ENCODE measurements at places on chromosomes 7 and 10.

- DNase-seq, result no peak
Measured at GRCh38 chr7:148028165-148028564, 562.4 kb upstream of the C7orf33 start.

GRCh38 chr10:12332572-12333379 is 16.6 kb upstream of the CAMK1D start:
- no peak for DNase-seq

DNA sequence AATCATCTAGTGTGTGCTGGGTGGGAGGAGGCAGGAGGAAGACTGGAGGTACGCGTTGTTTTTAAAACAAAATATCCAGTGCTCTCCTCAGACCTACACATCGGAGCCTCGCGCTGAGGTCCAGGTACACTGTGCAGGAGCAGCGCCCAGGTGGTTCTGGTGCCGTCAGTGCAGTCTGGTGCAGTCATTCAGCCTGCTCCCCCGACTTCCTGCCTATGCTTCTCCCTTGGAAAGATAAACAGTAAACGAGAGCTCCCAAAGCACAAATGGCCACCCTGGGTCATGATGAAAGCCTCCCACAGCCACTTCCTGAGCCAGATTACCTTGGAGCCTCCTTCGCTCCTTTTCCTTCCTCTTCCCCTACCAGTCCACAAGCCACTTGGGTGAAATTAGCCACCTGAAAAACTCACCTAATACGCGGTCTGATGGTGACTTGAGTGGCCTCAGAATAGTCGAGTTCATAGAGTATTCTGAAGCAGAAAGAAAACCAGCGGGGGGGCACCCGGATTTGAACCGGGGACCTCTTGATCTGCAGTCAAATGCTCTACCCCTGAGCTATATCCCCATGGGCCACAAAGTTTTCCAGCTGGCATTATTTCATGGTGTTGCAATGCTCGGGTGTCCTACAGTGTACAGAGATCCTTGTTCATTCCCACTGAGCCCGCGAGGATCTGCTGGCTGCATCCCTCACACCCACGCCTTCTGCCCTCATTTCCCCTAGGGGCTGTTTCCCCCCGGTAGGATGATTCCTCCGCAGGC is 82.5 kb downstream of the ZNF467 start:
- DNase-seq, result no peak

GRCh38 chr10:115095758-115096157 is 2.6 kb downstream of the ATRNL1 start:
- DNase-seq, result no peak

DNA sequence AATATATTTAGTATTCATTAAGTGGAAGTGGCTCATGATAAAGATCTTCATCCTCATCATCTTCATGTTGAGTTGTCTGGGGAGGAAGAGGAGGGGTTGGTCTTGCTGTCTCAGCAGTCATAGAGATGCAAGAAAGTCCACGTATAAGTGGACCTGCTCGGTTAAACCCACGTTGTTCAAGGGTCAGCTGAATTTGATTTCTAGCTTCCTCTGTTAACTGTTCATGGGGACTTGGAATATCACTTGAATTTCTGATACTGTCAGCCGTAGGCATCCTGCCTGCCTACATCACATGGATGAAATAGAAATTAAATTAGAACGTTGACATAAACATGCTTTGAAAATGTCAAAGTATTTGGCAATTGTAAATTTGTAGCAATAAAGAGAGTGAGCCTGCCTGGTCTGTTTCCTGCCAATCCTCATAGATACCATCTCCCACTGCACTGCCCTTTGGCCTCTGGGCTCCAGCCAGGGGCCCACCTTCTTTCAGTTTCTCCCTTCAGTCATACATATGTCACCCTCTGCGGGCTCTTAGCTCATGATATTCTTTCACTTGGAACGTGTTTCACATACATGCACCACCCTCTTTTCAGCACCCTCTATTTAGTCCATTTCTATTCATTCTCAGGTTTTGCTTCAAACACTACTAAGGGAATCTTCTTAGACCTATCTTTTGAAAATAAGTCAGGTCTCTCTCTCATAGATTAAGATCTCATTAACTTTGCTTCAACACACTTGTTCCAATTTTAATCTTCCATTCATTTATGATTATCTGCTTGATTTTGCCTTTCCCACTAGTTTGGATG is 376.3 kb downstream of the IPMK start:
- no peak for DNase-seq

DNA sequence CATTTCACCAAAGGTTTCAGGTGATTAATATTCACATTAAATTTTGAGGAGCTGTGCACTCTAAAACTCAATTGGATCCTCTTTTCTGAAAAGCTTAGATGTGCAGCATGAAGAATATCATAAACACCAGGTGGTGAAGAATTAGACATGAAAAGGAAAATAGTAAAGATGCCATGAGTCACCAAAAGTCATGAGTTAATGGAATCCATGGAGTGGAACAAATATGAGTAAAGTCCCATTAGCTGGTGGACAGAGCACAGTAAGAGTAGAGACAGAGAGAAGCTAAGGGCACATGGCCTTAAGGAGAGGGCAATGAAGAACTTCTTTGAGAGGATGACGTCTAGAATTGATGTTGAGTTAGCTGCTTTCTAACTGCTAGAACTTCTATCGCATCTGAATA is 271.6 kb downstream of the CSTF2T start:
- no peak for DNase-seq

- no peak for DNase-seq
Measured at GRCh38 chr7:100019908-100020307, 4.5 kb downstream of the ZKSCAN1 start.

DNA sequence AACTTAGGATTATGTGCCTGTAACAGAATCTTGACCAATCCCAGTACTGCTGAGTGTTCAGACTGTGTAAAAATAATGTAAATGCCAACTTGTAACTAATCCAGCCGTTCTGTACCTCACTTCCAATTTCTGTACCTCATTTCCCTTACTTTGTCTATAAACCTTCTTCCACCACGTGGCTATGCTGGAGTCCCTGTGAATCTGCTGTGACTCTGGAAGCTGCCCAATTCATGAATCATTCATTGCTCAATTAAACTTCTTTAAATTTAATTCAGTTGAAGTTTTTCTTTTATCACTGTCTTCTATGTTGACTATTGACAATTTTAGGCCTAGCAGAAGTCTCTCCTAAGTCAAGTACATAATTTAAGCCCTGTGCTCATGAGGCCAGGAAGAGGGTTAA is 215.3 kb upstream of the RHOBTB1 start:
- no peak for DNase-seq

DNA sequence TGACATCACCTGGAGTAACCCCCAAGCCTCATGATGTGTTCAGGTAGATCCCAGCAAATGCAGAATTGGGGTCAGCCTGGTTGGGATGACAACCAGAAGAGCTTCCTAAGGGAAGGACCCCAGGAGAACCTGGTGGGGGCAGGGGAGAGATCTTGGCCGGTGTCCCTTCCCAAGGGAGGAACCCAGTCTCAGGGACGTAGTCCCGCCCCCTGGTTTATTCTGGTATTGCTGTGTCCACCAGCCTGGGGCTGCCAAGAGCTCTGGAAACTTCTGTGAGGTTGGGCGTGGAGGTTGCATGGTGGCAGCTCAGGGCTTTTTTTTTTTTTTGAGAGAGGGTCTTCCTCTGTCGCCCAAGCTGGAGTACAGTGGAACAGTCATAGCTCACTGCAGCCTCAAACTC is 19.4 kb downstream of the GTF2IRD1 start:
- no peak for DNase-seq

DNA sequence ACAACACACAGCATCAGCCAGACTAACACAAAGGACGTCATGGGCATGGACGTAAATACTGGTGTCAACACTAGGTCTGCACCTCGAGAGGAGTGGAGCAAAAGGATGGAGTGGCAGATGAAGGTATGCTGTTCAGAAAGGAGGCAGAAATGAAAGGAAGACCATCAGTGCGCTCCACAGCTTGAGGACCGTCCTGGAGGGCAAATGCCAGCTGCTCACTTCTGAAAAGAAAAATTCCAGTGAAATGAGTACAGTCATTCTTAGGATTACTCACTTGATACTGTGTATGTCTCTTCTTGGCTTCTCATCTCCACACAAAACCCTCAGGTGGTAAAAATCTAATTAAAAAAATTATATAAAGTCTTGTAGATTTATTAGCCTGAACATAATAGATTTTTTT is 44.8 kb downstream of the EGFR start:
- no peak for DNase-seq

DNA sequence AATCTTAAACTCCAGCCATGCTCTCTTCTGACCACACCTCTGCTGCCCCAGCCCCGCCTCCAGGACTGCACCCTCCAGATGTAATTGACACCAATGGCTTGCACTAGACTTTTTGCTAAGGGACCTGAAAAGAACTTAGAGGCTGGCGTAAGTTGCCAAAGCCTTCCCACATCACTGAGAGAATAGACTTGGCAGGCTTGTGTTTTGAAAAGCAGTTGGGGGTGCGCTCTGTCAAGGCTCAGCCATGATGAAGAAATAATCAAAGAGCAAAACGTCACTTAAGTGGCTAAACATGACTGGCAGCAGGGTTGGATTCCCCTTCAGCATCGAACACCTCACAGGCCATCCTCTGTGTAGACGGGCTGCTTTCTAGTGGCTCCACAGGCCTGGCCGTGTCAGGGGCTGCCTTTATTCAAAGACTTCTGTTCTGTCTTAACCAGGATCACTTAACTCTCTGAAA is 195.2 kb upstream of the C7orf33 start:
- no peak for DNase-seq

DNA sequence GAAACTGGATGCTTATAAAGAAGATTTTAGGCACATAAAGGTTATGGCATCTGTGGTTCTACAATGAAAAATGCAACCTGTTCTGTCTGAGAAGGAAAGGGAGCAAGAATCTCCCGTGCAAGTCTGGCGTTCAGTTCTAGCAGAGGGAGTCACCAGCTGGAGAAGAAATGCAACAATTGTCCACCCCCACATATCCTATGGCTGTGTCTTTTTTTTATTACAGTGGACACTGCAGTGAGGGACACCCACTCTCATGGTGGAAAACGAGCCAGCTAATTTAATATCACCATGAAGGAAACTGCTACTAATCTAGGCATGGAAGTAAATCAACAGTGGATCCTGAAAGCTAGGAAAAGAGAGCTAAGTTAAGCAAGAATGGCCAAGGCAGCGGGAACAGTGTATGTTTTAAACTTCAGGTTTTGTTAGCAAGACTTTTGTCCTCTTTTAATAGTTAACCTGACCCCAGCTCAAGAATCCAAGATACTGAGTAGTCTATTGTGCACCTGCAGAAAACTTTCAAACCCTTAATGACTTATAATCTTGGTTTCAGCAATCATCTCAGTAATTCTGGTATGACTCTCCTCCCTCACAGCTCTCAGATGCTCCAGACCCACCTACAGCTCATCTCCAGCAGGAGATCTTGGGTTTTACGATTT is 149.3 kb downstream of the FGFR2 start:
- DNase-seq, result no peak

DNA sequence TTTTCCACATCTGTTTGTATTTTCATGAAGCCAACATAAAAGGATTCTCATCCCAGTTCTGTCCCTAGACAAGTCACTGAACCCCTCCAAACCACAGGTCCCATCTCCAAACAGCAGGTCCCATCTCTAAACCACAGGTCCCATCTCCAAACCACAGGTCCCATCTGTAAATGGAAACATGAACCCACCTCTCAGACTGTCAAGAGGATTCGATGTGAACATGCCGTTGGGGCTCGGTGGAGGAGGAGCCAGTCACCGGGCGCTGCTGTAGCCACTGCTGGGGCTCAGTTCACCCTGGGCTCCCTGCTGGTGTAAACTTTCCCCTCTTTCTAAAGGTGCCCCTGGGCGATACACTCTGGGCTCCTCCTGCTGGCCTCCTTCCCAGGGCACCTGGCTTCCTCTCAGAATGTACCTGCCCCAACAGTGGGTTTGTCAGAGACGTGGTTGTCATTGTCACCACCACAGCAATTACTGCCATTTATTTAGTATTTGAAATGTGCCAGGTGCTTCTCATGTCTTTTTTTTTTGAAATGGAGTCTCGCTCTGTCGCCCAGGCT is 13.0 kb downstream of the LHPP start:
- no peak for DNase-seq

- DNase-seq, result no peak
Measured at GRCh38 chr7:20454202-20454601, 123.5 kb downstream of the ITGB8 start.

GRCh38 chr7:115799430-115799829 is 231.1 kb downstream of the TFEC start:
- DNase-seq, result no peak

DNA sequence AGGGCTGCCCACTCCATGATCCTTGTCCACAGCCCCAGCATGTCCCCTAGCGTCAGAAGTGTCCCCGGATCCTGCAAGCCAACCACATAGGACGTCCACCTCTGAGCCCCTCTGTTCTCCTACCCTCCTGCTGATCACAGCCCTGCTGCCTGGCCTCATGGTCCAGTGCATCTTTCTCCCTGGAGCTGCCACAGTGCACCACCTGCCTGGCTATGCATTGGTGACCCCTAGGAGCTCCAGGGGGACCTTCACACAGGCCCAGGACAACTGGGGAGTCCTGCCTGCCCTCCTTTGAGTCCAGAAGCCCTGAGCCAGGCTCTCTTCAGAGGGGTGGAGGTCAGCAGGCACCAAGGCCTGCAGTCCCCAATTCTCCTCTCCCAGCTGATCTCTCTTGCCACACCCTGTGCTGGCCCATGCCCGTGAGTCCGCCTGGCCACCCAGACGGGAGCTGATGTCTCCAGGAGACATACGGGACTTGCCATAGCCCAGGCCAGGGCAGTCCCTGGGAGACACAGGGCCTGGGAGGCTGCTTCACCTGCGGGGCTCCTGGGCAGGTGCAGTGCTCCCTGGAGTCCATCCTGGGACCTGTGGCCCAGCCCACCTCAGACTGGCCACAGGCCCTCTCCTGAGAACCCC is 77.4 kb upstream of the RET start:
- no peak for DNase-seq

DNA sequence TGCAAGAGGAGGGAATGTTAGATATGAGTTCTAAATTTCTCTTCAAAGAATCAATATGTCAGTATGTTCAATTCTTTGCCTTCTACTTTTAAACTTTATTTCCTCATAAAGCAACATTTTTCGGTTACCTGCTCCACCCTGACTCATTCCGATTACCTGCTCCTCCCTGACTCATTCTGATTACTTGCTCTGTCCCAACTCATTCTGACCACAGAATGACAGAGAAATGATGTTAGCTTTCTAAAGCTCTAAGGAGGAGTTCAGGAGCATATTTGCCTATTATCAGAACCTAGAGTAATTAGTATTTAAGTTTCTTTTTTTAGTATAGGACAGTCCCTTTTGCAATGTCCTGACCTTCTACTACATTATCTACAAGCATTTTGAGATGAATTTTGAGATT is 24.5 kb upstream of the PPP1R9A start:
- DNase-seq, result no peak

DNA sequence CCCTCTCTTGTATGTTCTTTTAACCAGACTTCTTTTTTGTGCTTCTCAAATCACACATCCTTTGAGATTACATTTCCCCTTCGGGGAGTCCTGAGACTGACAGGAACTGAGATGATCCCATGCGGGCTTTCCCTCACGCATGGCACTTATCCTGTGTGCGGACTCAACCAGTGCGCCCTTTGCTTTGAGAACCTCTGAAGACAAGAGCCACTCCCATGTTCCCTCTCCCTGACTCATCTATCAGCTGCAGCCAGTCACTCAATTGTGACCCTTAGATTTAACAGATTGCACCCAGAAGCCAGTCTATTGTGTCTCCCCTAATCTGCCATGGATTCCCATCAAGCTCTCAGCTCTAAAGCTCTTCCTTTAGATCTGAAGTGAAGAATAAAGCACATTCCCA is 353.9 kb upstream of the MEOX2 start:
- DNase-seq, result no peak
